ENCODE measurements at places on chromosomes 16 and 17.

GRCh38 chr17:52047086-52047485, 111.4 kb downstream of the CA10 start:
- no peak for DNase-seq

DNA sequence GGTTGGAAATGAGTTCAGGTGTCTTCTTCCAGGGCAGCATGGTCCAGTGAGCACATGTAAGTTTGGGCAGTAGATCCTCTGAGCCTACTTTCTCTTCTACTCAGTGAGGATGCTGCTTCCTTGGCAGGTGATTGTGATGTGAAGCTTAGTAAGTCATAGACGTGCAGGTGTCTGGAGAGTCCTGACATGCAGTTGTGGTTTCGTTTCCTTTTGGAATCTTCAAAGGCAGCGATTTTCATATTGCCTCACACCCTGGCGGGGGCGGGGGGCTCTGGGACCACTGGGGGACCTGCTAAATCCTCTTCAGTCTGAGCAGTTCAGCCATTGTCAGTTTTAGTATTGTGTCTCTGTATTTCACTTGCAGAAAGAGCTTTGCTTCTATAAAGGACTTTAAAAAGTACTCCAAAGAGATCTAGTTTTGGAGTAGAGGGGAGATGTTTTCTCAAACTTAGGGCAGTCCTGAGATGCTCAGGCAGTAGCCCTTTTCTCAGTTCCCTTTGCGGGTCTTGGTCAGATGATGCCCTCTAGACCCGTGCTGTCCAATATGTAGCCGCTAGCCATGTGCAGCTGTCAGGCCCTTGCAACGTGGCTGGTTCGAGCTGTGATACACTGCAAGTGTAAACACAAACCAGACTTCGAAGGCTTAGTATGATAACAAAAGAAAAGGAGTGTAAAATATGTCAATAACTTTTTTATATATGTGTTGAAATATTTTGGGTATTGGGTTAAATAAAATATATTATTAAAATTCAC, 4.0 kb upstream of the CDK5R1 start:
- DNase-seq: no peak

GRCh38 chr16:86597880-86598606, 19.7 kb downstream of the FOXL1 start:
- DNase-seq: no peak

DNA sequence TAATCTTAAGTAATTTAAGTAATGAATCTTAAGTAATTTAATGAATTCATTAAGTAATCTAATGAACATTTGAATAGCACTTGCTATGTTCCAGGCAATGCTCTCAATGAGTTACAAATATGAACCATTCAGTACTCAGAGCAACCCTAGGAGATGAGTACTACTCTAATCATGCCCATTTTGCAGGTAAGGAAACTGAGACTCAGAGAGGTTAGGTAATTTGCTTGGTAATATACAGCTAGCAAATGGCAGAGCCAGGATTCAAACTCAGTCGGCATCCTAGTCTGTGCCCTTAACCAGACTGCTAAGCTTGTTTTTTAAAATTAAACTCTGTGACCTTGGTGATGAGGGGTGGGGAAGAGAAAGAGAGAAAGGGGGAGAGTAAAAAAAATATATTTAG, 25.6 kb downstream of the ACSM1 start:
- DNase-seq: no peak

DNA sequence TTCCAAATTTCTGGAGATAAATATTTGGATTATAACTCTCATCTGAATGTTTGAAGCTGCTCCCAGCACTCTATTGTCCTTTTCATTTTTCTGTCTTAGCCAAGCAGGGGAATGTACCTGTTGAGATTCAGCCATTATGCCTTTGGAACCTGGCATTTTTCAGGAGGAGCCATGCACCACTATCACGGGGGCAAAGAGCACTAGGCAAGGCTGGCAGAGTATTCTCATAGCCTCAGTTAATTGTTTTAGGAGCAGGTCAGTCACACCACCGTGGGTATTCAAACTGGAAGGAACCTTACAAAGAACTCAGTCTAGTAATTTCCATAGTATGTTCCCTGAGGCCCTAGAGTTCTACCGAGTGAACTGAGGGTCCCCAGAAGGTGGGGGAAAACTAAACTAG, 348.9 kb downstream of the TMEM114 start:
- no peak for DNase-seq

DNA sequence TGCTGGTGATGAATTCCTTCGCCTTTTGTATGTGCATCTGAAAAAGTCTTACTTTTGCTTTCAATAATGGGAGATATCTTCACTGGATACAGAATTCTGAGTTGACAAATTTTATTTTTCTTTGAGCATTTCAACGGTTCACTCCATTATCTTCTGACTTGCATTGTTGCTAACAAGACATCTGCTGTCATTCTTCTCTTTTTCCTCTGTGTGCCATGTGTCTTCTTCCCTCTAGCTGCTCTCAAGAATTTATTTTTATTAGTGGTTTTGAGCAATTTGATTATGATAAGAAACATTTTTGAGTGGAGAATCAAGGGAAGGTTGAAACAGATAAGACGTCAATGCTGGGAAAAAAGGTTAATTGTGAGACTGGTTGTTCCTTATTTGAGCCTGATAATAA, 471.8 kb downstream of the CDH13 start:
- DNase-seq: no peak

- DNase-seq: no peak
Measured at GRCh38 chr17:81476635-81477034, 36.0 kb downstream of the ACTG1 start.

DNA sequence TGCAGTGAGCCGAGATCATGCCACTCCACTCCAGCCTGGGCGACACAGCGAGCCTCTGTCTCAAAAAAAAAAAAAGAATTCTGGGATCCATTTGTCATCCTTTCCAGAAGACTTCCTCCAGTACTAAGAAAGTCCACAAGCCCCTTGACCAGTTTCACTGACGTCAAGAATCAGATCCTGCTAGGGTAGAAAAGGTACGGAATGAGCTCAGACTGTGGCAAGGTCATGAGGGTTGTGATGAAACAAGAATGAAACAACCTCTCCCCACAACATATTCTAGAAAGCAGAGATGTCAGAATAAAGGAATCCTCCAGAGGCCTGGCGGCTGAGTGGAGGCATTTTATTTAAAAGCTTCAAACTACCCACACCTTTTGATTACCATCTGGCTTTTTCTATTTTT, 29.9 kb downstream of the TRAF4 start:
- no peak for DNase-seq

DNA sequence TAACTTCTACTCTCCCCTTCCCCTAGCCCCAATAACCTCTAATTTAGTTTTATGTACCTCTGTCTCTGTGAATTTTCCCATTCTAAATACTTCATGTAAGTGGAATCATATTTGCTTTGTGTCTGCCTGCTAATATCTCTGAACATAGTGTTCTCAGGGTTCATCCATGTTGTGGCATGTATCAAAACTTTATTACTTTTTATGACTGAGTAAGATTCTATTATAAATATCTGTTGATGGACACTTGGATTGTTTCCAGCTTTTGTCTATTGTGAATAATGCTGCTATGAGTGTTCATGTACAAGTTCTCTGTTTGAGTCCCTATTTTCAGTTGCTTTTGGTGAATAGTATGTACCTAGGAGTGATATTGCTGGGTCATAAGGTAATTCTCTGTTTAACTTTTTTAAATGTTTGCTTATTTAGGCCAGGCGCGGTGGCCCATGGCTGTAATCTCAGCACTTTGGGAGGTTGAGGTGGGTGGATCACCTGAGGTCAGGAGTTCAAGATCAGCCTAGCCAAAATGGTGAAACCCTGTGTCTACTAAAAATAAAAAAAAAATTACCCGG, 92.8 kb downstream of the CHD9 start:
- DNase-seq: no peak

GRCh38 chr17:7064261-7064660, 15.8 kb downstream of the CLEC10A start:
- DNase-seq: no peak

DNA sequence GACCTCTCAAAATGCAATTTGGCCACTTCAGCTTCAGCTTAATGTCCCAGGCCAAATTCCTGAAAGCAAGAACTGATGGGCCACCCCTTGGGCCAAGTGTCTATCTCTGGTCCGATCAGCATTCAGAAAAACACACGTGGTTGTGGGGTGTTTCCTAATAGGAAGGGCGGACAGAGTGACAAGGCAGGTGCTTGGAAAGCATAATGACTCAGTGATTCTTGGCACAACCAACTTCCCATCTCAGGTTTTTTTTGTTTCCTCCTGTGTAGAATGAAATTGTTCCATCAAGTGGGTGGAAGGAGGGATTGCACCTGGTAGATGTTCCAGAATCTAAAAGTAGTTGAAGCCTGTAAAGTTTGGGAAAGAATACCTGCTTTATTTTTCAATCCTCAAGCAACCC, 155.6 kb downstream of the HS3ST2 start:
- DNase-seq: no peak

DNA sequence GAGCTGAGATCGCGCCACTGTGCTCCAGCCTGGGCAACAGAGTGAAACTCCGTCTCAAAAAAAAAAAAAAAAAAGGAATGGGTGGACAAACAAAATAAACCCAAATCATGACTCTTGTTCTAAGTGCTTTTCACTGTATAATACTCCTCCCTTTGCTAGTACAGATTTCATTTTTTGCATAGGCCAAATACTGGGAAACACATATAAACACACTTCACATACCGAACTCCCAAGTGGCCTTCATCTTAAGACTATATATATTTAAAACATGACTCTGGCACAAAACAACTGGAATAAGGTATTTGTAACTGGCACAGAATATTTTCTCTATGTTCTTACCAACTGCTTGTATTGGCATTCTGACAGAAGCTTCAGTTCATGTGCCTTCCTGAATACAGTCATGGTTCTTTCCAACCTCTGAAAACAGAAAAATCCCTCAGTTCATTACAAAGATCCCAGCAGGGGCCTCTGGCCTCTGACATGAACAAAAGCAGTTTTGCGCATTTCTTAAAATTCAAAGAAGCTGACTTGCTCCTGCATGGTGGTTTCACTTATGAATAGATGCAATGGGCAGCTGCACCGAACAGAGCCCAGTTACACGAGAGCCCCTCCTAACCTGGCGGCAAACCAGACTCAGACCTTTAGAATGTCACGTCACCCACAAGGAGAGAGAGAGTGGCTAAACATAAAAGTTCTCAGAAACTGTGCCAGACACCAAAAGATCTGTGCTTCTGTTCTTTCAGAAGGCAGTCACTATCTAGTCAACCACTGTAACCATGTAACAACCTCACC, 19.1 kb upstream of the COPRS start:
- DNase-seq: no peak

- no peak for DNase-seq
Measured at GRCh38 chr17:30225112-30225511, 10.4 kb downstream of the SLC6A4 start.

DNA sequence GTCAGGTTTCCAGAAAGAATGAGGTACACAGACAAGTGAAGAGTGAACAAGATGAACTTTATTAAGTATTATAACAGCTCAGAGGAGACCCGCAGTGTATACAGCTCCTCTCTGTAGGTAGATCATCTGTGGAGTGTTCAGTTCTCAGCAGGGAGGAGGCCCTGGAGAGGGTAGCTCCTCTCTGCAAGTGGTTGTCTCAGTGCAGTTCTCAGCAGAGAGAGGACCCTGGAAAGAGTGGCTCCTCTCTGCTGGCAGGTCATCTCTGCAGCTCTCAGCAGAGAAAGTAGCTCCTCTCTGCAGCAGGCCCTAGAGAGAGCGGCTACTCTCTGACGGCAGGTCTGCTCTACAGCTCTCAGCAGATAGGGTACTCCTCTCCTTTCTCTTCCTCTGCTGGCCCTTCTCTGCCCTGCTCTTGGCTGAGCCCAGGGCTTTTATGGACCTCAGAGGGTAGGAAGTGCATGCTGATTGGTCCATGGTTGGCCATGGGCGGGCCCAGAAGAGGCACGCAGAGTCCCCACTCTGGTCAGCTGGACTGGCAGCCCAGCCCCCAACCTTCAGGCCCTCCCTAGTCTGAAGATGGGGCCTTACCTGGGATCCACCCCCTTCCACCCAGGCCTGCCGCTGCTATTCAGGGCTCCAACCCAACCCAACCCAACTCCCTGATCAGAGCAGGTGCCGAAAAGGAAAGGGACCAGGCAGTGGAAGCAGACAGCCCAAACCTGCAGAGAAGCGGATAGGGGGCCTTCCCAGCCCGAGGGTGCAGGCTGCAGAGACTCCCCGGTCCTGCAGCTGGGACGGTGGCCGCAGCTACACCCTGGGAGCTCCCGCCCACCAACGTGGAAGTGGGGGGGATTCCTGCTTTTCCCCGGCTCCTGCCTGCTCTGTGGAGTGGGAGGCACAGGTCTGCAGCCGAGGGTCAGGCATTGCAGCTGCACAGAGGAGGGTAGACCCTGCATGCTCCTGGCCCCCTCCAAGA, 18.5 kb upstream of the DNAJA2 start:
- DNase-seq: no peak

GRCh38 chr17:51144266-51145022, 8.9 kb upstream of the NME1 start:
- DNase-seq: no peak

GRCh38 chr16:84937196-84938005, 73.9 kb downstream of the ZDHHC7 start:
- no peak for DNase-seq

GRCh38 chr16:81745704-81746558, 33.2 kb upstream of the PLCG2 start:
- peak; percentile 72 for DNase-seq

- no peak for DNase-seq
Measured at GRCh38 chr17:17058304-17058703, 16.0 kb downstream of the MPRIP start.

- DNase-seq: no peak
Measured at GRCh38 chr17:37110746-37111145, 162.0 kb downstream of the AATF start.

DNA sequence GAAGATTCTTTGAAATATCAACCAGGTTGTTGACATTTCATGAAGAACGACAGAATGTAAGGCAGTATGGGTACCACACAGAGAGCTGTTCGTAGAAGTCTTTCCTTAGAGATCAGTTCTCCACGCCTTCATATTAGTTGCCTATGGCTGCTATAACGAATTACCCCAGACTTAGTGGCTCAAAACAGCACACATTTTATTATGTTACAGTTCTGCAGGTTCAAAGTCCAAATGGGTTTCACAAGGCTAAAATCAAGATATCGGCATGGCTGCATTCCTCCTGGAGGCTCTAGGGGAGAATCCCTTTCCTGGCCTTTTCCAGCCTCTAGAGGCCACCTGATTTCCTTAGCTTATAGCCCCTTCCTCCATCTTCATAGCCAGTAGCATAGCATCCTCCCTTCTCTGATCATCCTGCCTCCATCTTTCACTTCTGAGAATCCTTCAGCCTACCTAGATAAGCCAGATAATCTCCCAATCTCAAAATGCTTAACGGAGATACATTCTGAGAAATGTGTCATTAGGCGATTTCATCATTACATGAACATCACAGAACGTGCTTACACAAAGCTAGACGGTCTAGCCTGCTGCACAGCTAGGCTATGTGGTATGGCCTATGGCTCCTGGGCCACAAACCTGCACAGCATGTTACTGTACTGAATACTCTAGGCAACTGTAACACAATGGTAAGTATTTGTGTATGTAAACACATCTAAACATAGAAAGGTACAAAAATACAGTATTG, 26.0 kb downstream of the ERCC4 start:
- no peak for DNase-seq

- no peak for DNase-seq
Measured at GRCh38 chr16:82943371-82943770, 316.6 kb downstream of the CDH13 start.

- peak; percentile 26 for DNase-seq
Measured at GRCh38 chr17:78497115-78497540, 80.1 kb downstream of the DNAH17 start.
